Stimulated activated CD8-positive, alpha-beta memory T cell treated with anti-CD3 and anti-CD28 coated beads, Interleukin-4, amount 100 ng/mL, for 48 hours (primary cell): ENCODE measurements at places on chromosomes 5 and 9.
A peak's percentile ranks its signal among the peaks of the same experiment; 100 is the strongest.

- DNase-seq, result no peak
Measured at GRCh38 chr9:93198117-93198837, 14.3 kb downstream of the WNK2 start.

GRCh38 chr9:113695901-113696300, 180.2 kb upstream of the ZNF618 start:
- no peak for DNase-seq

DNA sequence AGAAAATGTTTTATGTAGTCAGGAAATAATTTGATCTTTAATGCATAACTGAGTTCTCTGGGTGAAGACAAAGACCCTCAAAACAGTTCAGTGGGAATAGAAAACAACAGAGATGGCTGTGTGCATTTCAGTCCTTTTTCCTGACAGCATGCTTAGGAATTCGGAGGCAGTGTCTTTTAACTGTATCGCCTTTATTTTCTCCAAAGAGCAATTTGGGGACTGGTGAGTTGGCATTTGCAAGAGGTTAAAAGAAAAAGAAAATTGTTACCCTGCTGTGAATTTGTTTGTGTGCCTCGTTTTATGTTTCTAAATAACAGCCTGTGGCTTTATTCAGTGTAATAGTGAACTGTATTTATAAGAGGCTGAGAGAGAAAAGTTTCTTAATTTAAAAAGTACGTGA, 227.8 kb upstream of the DMAC1 start:
- DNase-seq, result no peak

GRCh38 chr5:67413721-67414120, 217.1 kb upstream of the CD180 start:
- no peak for DNase-seq

DNA sequence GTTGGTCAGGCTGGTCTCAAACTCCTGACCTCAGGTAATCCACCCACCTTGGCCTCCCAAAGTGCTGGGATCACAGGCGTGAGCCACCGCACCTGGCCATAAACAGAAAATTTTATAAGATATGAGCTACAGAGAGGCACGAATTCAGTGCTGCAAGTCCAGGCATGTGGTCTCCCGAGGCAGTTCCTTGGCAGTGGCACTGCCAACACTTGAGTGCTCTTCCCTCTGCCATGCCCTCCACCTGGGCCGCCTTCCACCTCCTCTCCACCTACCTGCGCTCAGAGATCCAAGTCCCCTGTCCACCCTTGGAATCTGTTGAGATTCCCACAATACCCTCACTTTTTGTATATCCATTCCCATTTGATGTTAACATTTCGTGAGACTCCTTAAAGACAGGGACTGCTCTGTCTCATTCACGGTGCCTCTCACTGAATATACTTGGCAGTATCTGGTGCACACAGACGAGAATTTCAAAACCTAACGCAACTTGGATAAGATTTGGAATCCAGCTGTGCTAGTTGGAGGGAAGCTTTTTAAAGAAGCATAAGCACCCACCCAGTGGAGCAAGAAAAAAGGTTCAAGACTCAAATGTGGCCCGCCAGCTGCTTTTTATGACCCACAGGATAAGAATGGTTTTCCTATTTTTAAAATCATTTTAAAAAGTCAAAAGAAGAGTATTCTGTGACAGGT, 68.3 kb downstream of the DCP2 start:
- DNase-seq, result no peak

- no peak for DNase-seq
Measured at GRCh38 chr5:143524338-143524945, 121.0 kb upstream of the NR3C1 start.

DNA sequence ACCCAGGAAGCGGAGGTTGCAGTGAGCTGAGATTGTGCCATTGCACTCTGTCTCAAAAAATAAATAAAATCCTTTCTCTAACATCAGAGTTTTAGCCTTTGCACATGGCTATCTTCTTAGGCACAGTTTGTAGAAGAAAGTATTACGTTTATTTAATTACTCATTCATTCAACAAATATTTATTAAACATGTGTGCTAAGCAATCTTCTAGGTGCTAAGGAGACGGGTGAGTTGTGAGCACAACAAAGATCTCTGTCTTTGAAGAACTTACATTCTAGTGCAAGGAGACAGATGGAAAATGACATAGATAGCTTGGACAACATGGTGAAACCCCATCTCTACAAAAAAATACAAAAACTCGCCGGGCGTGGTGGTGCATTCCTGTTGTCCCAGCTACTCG, 122.3 kb upstream of the MYO10 start:
- DNase-seq, result no peak

DNA sequence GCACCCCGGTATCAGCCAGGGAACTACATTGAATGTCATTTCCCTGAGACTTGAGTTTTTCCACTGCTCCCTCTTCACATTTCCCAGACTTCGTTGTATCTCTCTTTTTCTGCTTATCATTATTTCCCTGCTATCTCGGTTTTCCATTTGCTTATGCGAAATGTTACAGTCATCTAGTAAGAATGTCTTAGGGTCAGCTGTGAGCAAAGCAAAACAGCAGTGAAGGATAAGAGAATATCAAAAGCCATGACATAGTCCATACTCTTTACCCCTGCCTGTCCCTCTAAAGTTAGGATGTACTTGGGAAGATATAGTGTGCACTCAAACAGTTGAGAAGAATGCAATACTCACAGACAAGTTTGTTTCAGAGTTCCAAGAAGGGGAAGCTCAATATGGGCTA, 88.7 kb downstream of the ITGA1 start:
- DNase-seq, result no peak

GRCh38 chr9:98321269-98321668, 65.8 kb upstream of the TBC1D2 start:
- no peak for DNase-seq

DNA sequence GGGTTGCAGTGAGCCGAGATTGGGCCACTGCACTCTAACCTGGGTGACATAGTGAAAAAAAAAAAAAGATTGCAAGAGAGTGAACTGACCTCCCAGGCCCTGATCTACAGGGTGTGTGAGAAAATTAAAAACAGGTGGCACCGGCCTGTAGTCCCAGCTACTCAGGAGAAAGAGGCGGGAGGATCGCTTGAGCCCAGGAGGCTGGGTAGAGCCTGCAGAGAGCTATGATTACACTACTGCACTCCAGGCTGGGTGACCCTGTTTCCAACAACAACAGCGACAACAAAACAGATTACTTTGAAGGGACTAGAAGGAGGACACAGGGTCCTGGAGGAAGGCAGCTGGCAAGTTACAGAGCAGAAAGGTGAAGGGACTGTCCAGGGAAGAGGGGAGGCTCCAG, 42.2 kb upstream of the FABP6 start:
- DNase-seq, result no peak

DNA sequence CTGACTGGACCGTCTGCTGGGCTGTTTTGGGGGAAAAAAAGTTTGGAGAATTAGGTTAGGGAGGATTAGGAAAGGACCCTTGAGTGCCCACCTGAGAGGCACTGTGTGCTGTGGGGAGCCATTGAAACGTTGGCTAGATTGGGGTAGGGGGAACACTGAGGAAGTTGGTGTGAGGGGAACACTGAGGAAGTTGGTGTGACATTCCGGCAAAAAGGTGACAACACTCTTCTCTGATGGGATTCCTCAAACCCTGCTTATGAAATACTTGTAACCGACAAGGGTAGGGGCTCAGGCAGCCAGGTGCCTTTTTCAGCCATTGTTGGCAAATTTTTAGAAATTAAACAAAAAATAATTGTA, 1.0 kb downstream of the CYSTM1 start:
- DNase-seq, result no peak

DNA sequence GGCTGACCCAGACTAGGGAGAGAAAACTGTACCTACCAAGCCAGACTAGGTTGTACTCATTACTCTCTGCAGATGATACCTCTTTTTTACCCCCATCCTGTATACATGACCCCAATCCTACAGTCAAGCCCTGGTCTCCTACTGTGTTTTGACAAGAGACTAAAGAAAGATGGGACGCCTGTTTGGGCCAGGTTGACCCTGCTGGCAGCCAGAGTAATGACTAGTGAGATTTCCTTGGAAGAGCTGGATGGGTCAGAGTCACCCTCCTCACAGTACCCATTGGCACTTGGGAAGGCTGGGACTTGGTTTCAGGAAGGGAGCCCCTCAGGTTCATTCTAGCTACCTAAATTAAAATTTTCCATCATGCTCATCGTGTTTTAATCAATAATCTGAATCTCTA, 89.7 kb upstream of the NR4A3 start:
- no peak for DNase-seq

DNA sequence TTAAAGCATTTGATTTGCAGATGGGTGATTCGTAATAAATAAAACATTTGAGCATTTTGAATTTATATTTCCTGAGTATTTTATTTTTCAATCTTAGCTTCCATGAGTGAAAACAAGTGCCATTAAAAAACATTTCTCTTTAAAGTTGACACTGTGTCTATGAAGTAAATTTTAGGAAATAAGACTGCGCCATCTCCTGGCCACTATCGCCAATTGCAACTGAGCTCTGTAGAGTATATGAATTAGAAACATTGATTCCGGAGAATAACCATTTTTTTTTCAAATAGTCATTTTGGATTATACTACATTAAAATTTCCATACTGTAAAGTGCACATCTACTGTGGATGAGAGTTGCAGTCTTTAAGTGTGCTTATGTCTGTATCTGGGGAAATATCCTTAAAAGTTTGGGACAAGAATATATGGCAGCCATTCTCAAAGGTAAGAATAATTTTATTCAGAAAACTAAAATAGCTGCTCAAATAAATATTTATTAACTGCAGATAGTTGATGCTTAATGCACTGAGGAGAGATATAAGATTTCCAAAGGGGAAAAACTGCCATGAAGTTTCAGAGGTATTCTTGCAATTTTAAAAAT, 5.9 kb downstream of the DMRTA1 start:
- peak; percentile 59 for DNase-seq

DNA sequence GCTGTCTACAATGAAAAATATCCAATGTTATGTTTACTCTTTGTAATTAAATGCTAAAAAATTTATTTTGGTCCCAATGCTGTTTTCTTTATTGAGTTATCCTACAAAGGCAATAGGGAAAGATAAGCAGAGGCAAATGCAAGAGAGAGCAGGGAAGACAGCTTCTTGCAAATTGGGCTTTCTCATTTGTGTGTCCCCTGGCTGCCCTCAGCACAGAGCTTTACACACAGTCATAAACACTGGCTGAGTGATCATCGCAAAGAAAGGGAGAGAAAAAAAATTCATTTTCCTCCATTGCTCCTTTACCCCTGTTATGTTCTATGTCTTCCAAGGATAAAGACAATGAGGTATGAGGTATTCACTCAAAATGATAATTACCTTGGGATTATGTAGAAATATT, 2.3 kb upstream of the TSSK1B start:
- no peak for DNase-seq

DNA sequence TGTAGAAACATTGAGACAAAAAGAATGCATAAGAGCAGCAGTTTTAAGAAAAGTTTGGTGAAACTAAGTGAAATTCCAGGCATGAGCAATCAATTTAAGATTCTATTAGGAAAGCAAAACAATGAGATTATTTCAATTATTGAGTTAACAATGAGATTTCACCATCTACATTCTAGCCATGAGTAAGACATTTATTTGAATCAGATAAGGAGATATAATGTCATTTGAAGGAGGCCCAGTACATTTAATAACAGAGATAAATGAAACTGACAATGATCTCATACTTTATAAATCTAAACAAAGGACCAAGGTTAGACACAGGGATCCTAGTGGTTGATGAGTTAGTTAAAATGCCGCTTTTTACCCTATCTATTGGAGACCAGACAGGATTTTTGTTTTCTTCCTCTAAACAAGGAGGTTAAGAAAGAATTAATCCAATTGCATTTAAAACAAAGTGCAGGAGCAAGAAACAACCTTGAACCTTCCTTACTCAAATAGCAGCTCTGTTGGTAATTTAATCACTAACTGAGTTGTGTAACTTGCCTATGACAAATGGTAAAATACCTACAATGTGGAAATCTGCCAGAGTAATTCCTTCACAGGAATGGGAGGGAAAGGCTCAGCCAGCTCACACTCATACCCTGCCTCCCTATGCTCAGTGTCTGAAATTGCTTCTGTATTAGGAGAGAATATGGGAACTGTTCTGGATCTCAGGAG, 103.5 kb upstream of the NR3C1 start:
- DNase-seq, result no peak

- no peak for DNase-seq
Measured at GRCh38 chr9:86990290-86990689, 43.0 kb upstream of the GAS1 start.

DNA sequence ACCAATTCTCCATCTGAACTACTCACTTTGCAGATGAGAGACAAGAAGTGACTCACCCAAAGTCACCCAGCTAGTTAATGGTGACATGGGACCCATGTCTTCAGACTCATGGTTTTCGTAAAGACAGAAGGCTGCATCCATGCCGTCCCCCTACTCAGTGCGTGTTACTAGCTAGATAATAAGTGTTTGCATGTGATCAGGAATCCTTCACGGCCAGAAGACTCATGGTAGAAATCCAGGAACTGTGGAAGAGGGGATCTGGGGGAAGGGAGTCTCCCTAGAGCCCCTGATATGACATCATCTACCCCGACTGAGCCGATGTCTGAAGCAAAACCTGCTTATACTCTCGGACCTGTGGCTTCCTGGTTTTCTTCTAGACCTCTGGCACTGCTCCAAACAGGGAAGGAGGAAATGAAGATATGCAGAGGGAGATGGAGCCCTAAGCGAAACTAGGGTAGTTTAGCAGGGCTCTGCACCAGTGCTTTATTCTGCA, 3.3 kb downstream of the RNF183 start:
- no peak for DNase-seq

- peak; percentile 38 for DNase-seq
Measured at GRCh38 chr5:179866241-179867078, 7.8 kb upstream of the MRNIP start.

GRCh38 chr5:126368239-126368812, 54.9 kb upstream of the GRAMD2B start:
- DNase-seq, result no peak

GRCh38 chr5:132475497-132475882, 15.1 kb downstream of the IRF1 start:
- no peak for DNase-seq

- DNase-seq, result peak; percentile 30
Measured at GRCh38 chr5:6496207-6496584, 47.5 kb downstream of the UBE2QL1 start.

- no peak for DNase-seq
Measured at GRCh38 chr5:44246986-44247385, 142.2 kb downstream of the FGF10 start.

DNA sequence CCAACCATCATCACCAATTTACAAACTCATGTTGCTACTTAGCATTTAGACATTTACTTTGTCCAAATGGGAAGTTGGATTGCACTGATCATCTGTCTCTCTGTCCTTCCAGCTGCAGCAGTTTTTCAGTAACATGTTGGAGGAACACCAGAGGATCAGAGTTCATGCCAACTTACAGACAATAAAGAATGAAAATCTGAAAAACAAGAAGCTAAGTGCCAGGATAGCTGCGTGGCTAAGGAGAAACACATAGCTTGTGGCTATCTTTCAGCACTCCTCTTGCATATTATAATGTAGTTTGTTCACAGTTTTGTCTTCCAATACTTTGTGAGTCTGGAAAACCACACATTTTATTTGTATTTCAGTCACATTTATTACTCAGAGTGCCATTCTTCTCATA, 6.4 kb upstream of the ARL14EPL start:
- DNase-seq, result no peak

GRCh38 chr5:142797420-142797819, 27.2 kb downstream of the ARHGAP26 start:
- no peak for DNase-seq
